ENCODE measurements at places on chromosomes 2 and 18.

DNA sequence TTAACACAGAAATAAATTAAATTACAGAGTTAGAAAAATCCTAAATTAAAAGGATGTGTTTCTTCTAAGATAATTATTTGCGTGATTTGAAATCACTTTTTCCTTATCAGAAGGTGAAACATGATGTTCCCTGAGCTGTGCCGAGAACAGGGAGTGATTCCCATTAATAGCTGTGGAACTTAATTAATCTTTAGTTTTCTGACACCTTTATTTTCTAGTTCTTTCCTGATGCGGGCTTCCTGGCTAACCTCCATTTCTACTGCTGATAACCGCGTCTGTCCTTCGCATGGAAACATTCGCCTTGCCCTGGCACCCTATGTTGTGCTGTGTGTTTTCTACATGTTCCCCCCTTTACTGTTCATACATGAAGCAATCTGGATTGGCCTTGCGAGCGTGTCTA lies 172.9 kb downstream of the FAM210A start:
- no peak for DNase-seq

GRCh38 chr2:121388371-121388770 lies 103.4 kb upstream of the TFCP2L1 start:
- DNase-seq, result no peak

GRCh38 chr18:50405582-50406271 lies 30.9 kb downstream of the SKA1 start:
- no peak for DNase-seq

DNA sequence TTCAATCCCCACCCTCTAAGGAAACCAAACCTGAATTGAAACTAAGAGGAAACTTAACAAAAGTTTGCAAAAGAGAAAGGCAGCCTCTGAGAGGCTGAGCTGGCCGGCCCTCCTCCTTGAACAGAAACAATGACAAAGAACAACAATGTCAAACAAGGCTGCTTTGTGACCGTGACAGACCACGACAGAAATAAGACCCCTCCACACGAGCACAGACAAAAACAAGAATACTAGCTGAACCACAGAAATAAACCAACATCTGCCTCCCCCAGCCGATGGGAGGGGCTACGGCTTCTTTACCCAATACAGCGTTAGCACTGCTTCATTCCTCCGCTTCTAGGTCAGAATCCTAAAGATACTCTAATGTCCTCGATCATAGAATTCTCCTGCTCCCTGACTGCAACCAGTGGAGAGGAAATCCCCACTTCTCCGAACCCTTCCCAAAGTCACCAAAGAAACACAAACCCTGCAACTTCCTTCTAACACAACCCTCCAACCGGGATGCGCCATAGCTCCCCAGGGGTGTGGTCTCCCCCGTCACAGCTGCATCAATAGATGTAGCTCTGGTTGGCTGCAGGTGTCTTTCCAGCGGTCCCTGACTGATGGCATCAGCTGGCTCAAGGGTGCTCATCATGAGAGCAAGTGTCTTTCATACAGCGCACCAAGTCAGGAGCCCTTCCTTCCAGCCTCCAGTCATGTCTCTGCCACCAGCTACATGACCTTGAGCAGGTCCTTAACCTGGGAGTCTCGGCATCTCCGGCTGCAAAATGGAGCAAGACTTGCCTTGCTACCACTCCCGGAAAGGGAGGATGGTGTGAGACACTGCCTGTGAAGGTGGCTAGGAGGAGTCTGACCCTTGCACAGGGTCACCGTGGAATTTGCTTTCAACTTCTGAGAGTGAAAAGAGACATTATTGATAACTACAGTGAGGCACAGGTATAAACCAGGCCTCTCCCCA lies 198.6 kb downstream of the HAUS1 start:
- no peak for DNase-seq

DNA sequence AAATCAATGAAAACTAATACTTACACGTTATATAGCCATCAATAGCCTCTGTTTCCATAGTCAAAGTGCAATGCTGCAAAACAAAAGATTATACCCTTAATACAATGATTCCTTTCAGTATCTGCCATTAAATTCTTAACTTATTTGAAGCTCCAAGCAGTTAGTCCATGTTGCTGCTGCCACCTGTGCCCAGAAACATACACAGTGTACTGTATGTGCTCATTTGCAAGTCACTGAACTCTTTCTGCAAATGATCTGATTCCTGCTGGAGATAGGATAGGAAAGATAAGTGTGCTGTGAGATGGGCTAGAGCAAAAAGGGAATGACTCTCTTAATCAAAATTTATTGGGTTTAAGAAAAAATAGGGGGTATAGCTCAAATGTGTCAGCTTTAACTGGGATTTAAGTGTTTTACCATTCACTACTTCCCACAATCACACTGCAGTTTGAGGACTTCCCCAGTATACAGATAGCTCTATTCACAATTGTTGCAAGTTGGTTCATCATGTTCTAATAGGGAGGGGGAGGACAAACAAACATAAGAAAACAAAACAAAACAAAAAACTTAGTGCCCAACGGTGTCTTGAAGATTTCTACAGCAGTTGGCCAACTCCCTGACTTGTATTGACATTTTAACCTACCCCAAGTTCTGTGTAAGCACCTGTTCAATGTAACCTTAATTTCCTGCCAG lies 2.7 kb downstream of the IKZF2 start:
- DNase-seq, result no peak

GRCh38 chr2:115650827-115651226 lies 1208.4 kb downstream of the DPP10 start:
- DNase-seq, result no peak

GRCh38 chr2:241168366-241168765 lies 18.1 kb downstream of the PPP1R7 start:
- DNase-seq, result no peak

DNA sequence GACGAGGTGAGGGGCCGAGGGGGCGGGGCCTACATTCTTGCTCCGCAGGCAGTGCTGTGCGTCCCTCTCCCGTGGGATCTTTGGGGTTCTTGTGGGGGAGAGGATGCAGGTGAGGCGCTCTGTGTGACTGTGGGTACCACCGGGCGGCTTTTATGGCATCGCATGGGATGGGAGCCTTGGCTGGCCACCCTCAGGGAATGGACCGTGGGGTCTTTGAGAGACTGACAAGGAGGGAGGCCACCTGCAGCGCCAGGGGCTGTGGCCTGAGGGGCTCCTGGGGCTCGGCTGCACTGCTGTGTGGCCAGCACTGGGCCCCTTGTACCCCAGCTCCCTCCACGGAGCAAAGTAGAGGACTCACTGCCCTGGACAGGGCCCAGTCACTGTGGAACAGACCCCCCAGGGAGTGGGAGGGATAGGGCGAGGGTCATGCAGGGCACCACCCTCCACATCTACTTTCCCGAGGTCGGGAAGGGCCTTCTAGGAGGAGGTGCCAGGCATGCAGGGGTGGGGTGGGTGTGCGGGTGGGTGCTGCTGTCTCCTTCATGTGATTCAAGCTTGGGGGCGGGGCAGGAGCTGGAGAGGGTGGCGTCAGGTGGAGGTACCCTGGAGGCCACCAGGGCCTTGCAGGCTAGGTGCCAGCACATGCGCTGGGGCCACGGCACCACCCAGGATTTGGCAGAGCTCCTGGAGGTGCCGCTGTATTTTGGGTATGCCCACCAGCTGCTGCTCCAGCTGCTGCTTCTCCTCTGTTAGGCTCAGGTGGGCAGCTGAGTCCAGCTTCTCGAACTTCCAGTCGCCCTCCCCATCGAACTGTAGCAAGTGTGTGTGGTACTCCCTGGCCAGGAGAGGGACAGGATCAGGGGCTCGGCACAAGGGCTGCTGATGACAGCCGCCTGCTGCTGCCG lies 1072.4 kb downstream of the RPIA start:
- no peak for DNase-seq

DNA sequence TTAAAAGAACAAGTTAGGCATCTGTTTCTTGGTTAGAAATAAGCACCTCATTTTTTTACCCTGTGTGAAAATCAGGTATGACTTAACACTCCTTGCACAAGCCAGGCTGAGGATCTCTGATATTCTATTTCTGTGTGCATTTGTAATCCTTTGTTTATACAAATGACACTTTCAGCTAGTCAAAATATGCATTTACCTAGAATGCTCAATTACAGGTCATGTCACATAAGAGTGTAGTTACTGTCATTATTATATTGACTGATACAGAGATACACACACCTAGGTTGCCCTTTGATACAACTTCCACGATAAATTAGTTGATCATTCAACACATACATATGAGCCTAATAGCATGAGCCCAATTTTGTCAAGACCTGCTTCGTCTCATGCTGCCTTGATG lies 144.3 kb downstream of the CHST9 start:
- DNase-seq, result no peak

DNA sequence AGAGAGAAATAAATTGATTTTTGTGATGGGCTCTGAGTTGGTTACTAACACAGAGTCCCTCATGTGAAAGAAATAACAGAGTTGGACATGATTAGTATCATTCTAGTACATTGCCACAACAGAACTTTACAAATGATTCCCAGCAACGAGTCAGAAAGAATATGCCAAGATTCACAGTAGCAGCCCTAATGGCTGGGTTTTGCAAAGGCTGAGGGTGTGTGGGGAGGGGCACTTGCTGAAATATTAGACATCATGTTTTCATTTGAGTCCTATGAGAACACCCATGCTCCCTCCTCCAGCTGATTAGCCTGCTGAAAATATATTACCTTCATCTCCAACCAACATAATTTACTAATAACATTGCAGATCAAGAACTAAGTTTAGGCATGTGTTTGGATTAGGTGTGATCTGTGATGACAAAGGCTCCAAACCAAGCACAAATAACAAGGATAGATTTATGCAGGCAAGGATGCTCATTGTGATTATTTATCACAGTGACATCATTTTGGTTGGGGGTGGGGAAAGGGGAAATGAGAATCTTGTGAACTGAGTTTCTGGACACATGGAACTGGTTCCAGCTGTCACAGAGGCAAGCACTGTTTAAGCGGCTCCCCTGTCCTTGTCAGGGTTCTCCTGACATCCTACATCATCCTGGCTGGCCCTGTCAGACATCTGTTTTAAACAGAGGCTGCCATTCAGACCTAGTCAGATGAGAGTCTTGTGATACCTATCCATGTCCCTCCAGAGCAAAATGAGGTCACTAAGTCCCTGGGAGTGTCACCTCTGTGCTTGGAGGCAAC lies 205.8 kb upstream of the NCKAP5 start:
- no peak for DNase-seq

DNA sequence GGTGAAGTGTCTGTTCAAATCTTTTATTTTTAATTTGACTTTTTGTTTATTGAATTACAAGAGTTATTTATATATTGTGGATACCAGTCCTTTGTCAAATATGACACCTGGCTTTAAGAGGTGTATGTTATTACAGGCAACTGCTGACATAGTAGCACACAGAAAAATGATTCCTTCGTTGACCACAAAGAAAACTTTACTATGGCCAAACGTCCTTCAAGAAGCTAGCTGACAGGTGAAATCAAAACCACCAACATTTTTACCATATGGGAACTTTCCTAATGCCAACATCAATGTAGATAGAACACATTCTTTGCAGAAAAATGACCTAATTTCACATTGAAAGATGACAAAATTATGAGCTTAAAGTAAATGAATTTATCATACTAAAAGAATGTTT lies 6.4 kb upstream of the SRBD1 start:
- no peak for DNase-seq

DNA sequence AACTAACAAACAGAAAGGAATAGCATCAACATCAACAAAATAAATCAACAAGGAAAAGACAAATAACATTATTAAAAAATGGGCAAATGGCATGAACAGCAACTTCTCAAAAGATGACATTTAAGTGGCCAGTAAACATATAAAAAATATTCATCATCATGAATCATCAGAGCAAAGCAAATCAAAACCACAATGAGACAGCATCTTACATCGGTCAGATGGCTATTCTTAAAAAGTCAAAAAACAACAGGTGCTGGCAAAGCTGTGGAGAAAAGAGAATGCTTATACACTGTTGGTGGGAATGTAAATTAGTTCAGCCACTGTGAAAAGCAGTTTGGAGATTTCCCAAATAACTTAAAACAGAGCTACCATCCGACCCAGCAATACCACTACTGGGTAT lies 327.1 kb downstream of the CMPK2 start:
- no peak for DNase-seq

- DNase-seq, result no peak
Measured at GRCh38 chr2:23828256-23828980, 98.5 kb downstream of the ATAD2B start.

GRCh38 chr18:60826346-60826745 lies 453.8 kb upstream of the MC4R start:
- DNase-seq, result no peak

DNA sequence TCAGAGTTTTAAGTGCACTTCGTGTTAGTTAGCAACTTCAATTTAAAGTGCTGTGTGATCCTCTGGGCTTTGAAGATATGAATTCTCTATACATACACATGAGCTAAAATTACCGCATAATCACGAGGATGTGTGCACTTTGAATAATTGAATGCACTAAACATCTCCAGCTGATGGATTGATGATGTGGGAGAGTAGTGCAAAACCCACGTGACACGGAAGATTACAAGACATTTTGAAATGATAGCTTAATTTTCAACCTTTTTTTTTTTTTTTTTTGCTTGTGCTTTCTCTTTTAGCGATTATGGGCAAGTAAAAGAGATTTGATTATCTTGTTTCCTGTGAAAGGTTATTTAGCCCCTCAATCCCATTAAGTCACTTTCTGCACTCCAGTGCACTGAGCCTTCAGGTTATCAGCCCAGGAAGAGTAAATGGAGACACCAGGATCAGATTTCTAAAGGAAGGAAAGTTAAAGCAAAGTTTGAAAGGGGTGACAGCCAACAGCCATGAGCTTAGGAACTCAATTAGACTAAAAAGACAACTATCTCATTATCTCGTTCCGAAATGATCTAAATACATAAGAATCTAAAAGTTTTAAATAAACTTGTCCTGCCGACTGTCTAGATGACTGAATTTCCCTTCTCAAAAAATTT lies 81.6 kb downstream of the CDK15 start:
- DNase-seq, result no peak

- DNase-seq, result no peak
Measured at GRCh38 chr2:232603283-232603682, 30.1 kb upstream of the EFHD1 start.

- no peak for DNase-seq
Measured at GRCh38 chr2:47309952-47310800, 92.8 kb upstream of the MSH2 start.

GRCh38 chr2:241750076-241750840 lies 15.8 kb downstream of the D2HGDH start:
- DNase-seq, result no peak

DNA sequence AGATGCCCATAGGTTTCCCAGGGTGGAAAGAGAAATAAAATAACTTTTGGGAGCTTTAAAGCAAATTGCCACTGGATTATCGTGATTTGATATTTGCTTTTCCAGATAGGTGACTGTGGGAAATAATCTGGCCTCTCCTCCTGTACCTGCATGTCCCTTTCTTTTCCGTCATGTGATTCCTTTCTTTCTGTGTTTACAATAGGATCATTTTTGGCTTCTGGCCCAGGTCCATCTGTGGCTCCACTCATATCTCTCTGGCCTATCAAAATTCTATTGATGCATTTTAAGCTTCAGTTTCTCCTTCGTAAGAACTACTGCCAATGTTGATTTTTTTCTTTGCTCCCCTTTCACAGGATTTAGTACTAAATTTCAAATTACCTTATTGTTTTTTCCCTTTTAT lies 153.6 kb downstream of the CCDC85A start:
- DNase-seq, result no peak

- peak; percentile 97 for DNase-seq
Measured at GRCh38 chr2:169694113-169694893, at the start of the genes CFAP210 and PHOSPHO2. CFAP210 (minus strand) TSS chr2:169694405; CDS start chr2:169694327, 78 bp downstream. PHOSPHO2 (plus strand) TSS chr2:169694469; CDS start chr2:169700972, 6,503 bp downstream.

Measured in hypothalamus (tissue), 51 donors.